AG04449 (cell line): ENCODE measurements at places on chromosomes 3 and 15.

DNA sequence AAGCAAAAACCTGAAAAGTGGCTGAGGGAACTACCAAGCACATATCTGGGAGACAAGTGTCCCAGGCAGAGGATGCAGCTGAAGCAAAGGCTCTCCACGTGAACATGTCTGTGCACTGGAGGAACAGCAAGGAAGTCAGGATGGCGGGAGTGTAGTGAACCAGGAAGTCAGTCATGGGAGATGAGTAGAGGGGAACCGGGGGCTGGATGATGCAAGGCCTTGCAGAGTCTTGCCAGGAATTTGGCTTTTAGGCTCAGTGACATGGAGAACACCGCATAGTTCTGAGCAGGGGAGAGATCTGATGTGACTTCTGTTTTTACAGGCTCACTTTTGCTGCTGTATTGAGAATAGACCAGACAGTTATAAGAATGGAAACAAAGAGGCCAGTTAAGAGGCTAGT, 19.0 kb downstream of the C2CD4A start:
- no peak for DNase-seq

GRCh38 chr3:49994476-49994875, 54.5 kb downstream of the RBM6 start:
- DNase-seq = no peak

DNA sequence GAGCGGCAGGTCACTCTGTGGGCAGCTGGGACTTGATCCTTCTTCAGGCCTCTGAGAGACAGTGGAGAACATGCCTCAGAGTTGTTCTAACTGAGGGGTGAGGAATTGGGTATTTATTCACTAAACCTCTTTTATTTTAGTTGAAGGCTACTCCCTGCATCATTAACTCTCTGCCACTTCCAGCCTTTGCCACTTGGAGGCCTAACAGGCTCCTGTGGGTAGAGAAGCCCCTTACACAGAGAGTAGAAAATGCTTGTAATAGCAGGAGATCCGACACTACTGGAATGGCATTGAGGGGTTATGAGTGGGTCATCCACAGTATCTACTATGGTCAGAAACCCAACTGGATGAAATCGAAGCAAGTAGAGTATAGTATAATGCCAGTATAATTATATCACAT, 81.7 kb downstream of the RYR3 start:
- DNase-seq = no peak

GRCh38 chr15:64990168-64990470, 405 bp upstream of the SPG21 start:
- DNase-seq = no peak

DNA sequence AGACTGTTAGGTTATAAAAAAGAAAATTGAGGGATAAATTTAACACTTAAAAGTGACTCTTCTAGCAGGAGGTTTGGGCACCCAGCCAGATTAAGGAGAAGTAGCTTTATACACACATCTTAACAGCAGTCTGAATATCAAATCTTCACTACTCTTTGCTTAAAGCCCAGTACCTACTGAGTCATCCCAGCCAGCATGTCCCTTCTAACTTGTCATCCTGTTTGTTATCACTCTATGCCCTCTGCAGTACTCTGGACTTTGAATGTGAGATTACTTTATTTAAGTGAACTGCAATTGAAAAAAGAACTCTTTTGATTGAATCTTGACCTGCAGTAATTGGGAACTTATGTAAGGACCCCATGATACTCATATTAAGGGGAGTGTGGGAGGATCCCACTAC, 77.6 kb downstream of the FHIT start:
- DNase-seq = no peak

- DNase-seq = no peak
Observed at GRCh38 chr3:66425032-66425431, 75.8 kb downstream of the LRIG1 start.

GRCh38 chr3:72754582-72754981, 93.7 kb downstream of the SHQ1 start:
- no peak for DNase-seq

DNA sequence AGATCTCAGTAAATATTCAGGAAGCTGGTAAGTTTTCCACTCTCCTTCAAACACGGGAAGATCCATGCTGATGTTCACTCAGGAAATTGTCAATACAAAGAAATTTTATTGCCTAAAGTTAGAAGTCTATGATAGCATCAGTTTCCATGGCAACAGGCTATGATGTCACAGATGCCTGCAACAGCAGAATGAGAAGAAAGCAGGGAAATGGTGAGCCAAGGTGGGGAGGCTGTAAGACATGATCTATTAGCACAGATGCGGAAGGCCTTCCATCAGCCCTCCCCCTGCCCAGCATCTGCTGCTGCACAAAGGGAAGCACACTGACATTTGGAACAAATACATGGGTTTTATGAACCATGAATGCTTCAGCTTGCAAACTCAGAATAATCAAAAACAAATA, 28.6 kb downstream of the EPHB1 start:
- no peak for DNase-seq
